Small intestine (tissue), 16 donors: ENCODE measurements at places on chromosomes 3 and 15.

DNA sequence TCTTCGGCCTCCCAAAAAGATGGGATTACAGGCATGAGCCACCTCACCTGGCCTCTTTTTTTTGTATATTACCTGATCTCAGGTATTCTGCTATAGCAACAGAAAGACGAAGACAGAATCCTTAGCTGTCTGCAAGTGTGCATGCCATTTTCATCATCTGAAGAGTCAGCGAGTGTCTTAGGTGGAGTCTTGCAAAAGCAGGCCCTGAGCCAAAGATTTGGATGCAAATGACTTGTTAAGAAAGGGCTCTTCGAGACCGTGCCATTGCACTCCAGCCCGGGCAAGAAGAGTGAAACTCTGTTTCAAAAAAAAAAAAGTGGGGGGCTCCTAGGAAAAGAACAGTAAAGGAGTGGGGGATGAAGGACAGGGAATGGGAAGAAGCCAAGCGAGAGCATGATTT is 10.2 kb upstream of the TRIM69 start:
- DNase-seq, result no peak

DNA sequence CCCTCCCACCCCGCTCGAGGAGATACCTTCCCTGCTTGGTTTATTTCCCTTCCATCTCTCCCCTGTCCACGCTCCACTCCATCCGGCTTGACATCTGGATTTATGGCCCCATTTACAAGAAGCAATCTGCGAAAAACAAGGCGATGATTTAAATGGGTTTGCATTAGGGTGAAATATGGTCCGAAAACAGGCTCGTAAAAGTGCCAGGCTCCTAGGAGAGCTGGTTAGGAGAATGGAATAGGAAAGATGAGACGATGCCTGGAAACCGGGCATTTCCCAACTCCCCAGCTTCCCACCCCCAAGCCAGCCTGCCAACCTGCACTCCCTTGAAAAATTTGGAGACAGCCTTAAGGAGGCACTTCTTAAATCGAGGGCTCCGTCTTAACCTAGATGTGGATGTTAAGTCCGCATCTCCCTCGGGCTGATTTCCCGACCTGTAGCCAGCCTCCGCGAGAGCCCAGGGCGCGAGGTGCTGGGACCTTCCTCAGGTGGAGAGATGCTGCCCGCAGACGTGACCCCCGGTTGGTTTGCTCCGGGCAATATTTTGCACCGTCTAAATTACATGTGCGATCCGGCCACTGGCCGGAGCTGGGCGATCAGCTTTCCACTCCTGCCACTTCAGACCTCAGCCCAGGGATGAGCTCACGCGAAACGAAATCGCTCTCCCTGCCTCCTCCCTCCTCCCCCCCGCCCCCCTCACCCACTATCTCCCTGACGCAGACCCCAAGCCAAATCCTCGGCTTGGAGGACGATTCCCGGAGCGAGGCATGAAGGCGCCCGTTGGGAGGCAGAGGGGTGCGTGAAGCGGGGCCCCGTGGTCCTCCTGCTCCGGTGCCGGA is 1.3 kb downstream of the GRM7 start:
- no peak for DNase-seq

DNA sequence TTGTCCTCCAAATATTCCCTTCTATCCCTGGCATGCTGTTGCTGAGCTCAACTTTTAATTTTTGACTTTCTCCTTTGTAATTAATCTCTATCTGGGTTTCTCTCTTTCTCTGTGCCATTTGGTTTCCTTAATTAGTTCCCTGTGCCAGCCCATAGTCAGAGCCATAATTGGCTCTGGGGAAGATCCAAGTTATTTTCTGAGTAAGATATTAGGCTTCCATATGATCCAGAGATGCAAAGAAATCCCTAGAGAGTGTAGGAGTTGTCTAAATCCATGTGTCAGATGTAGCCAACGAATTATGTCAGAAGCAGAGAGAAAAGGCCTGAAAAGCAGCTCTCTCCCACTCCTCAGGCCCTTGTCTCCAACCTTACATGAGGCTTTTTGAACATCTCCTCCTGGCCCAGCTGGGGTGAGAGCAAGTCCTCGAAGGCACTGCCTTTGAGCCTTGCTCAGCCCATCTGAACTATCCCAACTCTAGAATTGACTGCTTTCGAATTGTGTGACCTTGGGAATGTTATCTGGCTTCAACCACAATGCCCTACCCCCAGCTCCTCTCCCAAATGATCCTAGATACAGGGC is 46.4 kb downstream of the MOBP start:
- no peak for DNase-seq

- no peak for DNase-seq
Observed at GRCh38 chr15:62875626-62876021, 166.9 kb upstream of the TPM1 start.

DNA sequence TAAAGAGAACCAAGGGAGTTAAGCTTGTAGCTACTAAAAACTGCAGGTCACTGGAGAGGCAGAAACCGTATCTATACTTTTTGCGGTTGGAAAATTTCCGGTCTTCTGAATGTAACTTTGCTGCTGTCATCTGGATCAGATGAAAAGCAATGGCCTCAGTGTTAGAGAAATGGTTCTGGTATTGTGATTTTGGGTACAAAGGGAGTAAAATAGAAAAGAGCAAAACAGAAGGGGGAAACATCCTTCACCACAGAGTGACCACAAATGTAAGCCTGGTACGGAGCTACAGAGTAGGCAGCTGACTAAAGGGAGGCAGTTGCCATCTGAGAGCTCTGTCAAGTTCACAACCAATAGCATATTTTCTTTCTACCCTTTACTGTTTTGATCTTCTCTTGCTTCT is 5.6 kb downstream of the CD96 start:
- peak; percentile 31 for DNase-seq

DNA sequence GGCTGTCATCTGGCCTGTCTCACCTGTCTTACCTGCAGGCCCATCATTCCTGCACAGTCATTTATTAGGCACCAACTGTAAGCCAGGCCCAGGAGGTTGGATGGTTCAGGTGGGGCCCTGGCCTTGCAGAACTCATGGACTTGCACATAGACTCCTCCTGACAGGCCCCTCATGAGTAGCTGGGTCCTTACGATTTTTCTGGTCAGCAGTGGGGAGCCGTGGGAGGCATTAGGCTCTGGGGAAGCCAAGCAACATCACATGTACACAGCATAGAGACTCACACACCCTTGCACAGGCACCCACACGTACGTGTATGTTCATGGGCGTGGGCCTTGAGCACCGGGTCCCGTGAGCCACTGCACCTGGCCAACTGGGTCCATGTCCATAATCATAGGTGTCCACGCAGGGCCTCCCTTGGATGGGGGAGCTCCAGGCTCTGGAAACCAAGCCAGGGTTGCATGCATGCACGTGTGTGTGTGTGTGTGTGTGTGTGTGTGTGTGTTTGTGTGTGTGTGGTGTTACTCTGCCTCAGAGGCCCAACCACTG is 20.3 kb downstream of the CISH start:
- DNase-seq, result no peak

DNA sequence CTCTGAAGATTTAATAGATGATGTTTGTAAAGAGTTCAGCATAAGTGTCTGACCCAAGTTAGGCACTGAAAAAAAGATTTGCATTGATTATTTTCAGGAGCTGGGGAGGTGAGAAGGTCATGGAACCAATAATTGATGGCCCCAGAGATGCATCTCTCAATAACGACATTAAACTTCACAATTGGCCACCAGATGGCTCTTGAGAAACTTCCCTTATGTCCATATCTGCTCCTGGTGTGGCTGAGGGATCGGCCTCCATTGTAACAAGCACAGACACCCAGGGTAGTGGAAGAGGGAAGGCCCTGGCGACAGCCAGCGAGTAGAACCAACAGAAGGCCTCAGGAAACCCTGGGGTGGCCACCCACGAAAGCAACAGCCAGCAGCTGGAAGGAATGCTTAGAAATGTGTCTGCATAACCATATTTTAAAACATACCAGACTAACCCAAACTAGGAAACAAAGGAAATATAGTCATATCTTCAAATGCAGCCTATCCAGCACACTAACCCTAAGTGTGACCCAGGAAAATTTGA is 536.7 kb downstream of the SOX2 start:
- no peak for DNase-seq

- DNase-seq, result no peak
Observed at GRCh38 chr3:142366434-142366833, 81.4 kb downstream of the XRN1 start.

- DNase-seq, result peak; percentile 32
Observed at GRCh38 chr3:104628185-104628789, 738.4 kb upstream of the ALCAM start.

- no peak for DNase-seq
Observed at GRCh38 chr15:66617137-66618090, 51.6 kb upstream of the LCTL start.

- DNase-seq, result no peak
Observed at GRCh38 chr3:49566312-49566711, 12.0 kb downstream of the BSN start.

DNA sequence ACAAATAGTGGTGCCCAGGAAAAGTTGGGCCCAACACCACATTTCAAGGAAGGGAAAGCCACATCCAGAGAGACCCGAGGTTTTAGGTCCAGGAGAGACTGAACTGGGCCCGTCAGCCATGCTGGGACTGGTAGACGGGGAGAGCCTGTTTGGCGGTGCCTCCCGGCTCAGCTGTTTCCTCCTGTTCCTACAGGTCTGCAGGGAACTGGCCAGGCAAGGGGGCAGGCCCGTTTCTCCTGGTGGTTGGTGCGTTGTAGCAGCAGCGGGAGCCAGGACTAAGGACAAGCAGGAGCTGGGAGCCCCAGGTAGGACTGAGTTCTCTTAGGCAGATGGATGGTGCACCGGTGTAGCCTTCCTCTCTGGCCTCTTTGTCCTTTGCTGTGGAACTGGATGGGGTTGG is 3.9 kb downstream of the PRKCD start:
- DNase-seq, result no peak

DNA sequence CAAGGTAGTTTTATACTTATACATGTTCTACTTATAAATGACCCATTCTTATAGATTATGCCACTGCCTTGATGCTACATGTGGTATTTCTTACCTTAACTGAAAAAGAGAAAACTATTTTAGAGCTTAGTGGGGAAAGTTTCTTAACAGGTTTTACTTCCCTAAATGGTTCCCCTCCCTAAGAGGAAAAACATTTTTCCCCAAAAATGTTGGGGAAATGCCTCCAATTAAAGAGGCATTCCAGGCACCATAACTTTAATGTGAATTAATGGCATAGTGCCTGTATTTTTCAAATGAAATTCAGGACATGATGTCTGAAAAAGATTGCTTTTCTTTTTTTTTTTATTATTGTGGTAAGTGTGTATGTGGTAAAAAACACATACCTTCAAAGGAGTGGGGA is 22.6 kb downstream of the GOLM2 start:
- no peak for DNase-seq

DNA sequence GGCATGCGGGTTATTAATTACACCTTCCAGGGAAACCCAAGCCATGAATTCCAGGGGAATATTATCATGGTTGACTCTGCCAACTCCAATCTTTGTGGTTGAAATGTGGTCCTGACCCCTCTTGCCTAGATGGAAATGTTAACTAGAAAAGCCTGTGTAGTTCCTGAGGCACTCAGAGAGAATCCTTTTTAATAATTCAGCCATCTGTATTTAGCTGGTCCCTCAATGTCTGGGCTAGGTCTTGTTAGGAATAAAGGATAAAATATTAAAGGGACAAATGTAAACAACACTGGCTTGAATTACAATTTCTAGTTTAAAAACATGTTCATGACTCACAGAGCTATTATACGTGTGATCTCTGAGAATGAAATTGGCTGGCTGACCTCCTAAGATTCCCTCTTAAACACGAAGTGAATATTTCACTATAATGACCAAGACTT is 435.2 kb upstream of the SUCLG2 start:
- no peak for DNase-seq

DNA sequence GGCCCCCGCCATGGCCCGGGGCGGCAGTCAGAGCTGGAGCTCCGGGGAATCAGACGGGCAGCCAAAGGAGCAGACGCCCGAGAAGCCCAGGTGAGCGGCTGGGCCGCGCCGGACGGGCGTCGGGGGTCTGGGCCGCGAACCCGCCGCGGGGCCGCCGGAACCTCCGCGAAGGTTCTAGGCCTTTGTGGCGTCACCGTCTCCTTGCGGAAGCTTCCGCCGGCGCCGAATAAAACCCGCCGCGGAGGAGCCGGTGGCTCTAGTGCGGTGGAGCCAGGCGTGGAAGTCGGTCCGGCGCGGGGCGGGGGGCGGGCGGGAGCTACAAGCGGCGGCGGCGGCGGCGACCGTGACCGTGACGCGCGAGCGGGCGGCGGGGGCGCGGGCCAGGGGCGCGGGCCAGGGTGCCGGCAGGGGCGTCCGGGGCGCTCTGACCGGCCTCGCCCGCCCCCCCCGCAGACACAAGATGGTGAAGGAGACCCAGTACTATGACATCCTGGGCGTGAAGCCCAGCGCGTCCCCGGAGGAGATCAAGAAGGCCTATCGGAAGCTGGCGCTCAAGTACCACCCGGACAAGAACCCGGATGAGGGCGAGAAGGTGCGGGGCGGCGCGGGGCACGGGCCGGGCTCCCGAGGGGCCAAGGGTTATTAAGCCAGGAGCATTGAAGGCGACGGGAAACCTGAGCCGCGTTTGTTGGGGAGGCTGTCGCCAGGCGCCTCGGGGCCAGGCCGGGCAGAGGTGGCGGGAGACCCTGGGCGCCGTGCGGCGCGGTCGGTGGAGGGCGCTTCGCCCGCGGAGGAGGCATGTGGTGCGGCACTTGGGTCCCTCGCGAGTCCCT is at the start of gene DNAJA4:
DNAJA4 (plus strand) TSS at position 259 of the 833 bp plus-strand sequence; CDS start at position 461, 202 bp downstream.
- DNase-seq, result peak; percentile 84

DNA sequence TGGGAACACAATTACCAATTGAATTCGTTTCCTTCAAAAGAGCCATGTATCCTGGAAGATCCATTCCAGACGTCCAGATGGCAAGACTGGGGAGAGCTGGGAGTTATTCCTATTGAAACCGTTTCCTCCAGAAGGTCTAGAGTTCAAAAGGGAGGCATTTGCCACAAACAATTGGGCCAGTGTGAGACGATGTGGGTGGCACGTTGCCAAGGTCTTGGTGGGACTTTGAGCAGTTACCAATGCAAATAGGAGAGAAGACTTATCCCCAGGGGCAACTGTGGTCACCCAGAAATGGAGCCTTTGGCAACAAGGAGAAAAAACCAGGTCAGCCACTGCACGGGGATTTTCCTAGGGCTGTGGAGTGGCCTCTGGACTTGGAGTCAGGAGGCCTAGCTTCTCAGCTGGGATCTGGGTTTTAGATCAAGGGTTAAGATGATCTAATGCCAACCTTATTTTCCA is 29.6 kb upstream of the TLE3 start:
- DNase-seq, result peak; percentile 91

- DNase-seq, result peak; percentile 74
Observed at GRCh38 chr3:113948015-113948917, 453 bp downstream of the ZDHHC23 start.

- DNase-seq, result no peak
Observed at GRCh38 chr3:52777127-52777958, at the start of gene ITIH1. TSS of gene ITIH1 (plus strand) at chr3:52777599. CDS start at chr3:52777616, 17 bp downstream.
